ENCODE measurements at places on chromosomes 11 and 22.
A peak's percentile ranks its signal among the peaks of the same experiment; 100 is the strongest.

GRCh38 chr22:31945971-31946680 lies 1.8 kb downstream of the YWHAH start:
- DNase-seq = no peak

GRCh38 chr11:17395554-17395961 lies 7.1 kb upstream of the KCNJ11 start:
- no peak for DNase-seq

DNA sequence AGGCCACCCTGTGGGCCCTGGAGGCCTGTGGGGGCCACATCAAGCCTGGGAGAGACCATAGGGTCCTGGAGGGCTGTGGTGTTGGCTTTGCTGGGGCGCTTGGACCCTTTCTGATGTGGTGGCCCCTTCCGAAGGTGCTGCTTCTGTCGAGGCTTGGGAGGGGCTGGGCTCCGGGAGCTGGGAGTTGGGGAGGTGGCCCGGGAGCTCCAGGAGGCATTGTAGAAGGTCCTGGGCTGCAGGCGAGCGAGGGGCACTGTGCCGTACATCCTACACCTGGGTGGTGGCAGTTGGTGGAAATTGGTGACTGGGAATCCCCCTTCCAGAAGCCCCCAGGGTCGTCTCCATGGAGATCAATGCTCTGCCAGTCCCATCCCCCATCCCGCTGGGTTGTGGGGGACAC lies 2.6 kb downstream of the PLA2G3 start:
- no peak for DNase-seq

- DNase-seq = no peak
These were observed 27.2 kb downstream of the ACAT1 start for GRCh38 chr11:108148556-108148955.

GRCh38 chr11:92636543-92637188 lies 332.8 kb upstream of the MTNR1B start:
- no peak for DNase-seq

- no peak for DNase-seq
These were observed 160.2 kb downstream of the FAT3 start for GRCh38 chr11:92384802-92385201.

GRCh38 chr11:84871116-84871515 lies 756.0 kb downstream of the DLG2 start:
- DNase-seq = no peak

DNA sequence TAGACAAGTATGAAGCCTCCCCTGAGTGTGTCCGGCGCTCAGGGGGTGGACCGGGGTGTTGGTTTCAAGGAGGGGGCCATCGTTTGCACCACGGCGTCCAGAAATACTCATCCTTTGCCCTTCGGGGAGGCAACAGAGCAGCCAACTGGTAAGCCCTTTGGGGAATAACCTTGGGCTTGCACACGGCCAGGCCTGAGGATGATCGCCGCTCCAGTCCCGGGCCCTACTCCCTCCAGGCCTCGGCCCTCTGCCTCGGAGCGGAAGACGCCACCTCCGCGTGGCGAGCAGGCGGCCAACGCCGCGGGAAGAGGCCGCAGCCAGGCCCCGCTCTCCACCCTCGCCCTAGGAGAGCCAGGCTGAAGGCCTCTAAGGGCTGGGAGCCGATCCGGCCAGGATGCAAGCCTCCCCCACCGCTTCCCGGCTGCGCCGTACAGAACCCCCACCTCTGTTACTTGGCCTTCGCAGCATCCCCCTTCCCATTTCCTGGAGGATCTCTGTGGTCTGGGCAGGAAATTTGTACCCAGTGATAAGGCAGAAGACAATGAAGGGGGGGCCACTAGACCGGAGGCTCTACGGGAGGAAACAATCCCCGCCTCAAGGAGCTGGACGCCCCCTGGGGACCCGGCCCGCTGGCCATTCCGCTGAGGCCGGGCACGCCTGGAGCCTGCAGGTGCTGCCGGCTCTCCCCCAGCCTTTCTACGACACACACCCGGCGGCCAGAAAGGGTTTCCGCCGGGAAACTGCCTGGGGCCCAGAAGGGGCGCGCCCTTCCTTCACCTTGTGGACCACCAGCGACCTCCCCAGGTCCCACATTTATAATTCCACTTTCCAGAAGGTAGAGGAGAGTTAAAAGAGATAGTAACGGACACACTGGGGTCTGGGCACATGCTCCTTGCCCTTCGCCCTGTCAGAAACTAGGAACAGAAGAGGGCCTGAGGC lies 2.6 kb downstream of the ESAM start:
- DNase-seq = no peak

GRCh38 chr11:7170431-7170830 lies 81.3 kb upstream of the SYT9 start:
- no peak for DNase-seq

DNA sequence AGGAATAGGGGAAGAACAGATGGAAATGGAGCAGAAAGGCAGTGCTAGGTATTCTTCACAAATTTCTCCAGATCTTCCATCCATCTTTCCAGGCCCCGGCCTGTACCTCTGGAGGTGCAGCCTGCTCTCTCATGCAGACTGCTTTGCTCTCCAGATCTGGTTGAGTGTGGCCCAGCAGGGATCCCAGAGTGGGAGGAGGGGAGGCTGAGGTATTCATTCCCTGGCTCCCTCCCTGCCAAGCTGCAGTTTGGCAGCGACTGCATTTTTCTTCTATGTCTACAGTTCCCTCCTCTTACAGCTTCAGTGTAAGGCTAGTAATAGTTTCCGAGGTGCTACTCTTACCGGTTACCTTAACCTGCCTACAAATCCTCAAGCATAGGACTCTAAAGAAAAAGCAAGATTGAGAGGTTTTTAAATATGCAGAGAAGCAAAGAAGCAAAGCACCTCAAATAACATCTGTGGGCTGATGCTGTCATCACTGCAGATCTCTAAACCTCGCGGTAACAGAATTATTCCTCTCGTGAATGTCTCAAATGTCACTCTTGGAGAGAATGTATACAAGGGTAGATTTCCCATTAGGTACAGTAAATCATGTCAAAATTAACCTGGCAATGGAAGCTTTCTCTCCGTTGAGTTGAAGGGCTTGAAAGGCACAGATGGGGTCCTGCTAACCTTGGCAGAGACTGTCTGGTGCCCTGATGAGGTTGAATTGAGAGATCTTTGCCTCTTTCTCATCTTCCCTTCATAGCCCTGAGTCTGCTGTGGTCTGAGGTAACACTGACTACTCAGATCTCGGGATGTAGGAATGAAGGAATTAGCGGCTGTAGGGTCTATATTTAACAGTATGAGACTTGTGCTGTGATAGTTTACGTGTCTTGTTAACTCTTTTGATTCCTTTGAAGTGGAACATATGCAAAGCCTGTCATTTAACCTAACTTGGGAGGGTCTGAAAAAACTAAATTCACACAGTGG lies 297.9 kb upstream of the C11orf87 start:
- no peak for DNase-seq

- DNase-seq = no peak
These were observed 22.9 kb upstream of the SLC5A1 start for GRCh38 chr22:32020117-32020516.

GRCh38 chr22:25818541-25818940 lies 76.6 kb downstream of the MYO18B start:
- no peak for DNase-seq

- DNase-seq = no peak
These were observed 2.2 kb upstream of the TRIM3 start for GRCh38 chr11:6475936-6476335.

DNA sequence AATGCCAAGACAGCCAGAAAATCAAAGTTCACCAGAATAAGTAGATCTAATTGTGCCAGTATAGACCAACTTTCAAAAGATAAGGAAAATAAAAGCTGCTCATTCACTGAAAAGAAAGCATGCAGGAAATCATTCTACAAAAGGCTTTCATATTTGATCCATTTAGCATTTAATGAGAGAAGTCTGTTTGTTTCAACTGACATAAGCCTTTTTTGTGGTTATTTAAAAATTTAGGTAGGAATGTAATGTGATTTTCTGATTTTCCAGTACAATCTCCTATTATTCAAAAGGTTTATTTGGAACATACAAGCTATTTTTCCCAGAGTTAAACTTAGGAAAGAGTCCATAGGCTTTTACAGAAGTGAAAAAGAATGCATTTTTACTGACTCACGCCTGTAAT lies 92.7 kb downstream of the SBF2 start:
- DNase-seq = no peak

- no peak for DNase-seq
These were observed 115.4 kb upstream of the NAV2 start for GRCh38 chr11:19597206-19597605.

- DNase-seq = no peak
These were observed 122.7 kb downstream of the RBFOX2 start for GRCh38 chr22:35905894-35906293.

GRCh38 chr22:36492109-36492508 lies 10.7 kb upstream of the TXN2 start:
- DNase-seq = no peak

DNA sequence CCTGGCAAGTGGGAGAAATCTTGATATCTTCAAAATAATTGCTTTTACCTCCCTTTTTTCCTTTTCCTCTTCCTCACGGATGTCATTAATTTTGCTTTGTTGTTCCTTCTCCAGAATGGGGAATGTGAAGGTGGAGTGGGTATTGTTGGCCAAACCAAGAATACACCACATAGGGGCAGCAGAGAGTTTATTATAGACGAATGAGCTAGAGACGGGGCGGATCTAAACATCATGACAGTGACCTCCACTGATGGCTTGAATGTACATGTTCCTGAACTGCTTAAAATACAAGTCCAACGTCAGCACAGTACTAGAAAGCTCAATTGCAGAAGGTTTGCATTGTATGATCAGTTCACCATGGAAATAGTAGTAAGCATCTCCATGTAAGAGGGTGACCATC lies 122.3 kb upstream of the SNX19 start:
- DNase-seq = no peak

GRCh38 chr11:111525456-111525855 lies 10.9 kb downstream of the HOATZ start:
- no peak for DNase-seq

DNA sequence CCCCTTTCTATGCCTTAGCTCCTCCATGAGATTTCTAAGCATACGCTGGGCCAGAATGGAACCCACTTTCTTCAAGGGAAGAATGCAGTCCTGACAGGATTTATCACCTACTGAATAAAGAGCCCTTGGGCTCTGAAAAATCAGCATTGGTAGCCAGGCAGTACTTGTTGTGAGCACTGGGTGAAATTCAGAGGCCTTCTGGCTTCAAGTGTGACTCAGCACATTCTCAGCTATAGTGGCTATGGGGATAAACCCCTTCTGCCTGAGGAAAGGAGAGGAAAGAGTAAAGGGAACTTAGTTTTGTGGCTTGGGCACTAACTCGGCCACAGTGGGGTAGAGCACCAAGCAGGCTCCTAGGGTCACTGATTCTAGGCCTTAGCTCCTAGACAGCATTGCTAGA lies 574.8 kb downstream of the JRKL start:
- DNase-seq = no peak

DNA sequence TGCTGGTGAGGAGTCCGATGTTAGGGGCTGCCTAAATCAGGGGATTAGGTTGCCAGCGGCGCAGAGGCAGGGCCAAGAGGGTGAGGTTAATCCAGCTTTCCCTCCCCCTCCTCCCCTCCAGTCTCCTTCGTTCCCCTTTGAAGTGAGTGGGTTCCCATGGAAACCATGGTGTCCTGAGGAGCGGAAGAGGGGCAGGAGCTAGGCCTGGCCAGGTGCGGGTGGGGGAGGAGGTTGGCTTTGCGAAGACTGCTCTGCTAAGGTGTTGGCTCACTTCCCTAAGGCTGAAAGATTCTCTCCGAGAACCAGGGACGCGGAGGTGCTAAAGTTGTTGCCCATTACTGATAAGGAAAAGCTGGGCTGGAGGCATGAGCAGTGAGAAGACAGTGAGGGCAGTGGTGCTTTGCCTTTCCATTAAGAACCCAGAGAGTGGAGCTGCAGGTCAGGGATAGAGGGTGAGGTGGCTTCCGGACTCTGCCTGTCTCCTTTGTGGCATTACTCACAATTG lies 124.6 kb downstream of the FEZ1 start:
- no peak for DNase-seq

DNA sequence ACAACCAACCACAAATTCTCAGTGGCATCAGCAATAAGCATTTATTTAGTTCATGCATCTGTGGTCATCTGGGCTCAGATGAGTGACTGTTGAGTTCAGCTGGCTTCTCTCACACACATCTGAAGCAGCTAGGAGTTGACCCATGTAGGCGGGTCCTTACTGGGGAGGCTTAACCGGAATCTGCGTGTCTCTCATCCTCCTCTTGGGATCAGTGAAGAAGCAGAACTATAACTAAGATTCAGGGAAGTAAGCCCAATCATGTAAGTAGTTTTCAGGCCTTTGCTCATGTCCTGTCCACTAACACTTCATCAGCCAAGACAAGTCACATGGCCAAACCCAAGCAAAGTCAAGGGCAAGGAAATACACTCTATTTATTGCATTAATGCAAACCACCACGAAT lies 236.2 kb downstream of the C11orf87 start:
- DNase-seq = no peak

- DNase-seq = no peak
These were observed 324.4 kb downstream of the BRD1 start for GRCh38 chr22:49503321-49503720.

DNA sequence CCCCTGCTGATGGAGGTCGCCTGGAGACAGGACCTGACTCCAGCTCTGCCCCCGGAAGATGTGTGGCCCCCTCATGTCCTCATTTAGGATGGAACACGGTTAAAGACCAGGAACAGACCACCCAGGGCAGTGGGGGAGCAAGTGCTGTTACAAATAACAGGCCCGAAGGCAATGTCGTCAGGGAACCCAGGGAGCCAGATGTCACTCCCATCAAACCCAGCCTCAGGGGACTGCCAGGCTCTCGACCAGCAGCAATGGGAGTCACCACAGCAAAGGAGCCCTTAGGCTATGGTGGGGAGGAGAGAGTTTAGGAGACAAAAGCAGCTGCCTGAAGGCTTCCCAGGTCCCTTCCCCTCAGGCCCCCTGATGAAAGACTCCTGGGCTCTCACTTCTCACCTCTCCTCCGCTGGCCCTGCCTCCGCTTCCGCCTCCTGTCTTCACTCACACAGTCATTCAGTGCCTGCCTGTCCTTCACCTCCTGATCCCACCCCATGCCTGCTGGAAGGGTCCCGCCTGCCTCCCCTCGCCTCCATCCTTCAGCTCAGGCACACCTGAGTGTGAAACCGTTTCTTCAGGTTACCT lies 4.4 kb downstream of the RPS19BP1 start:
- DNase-seq = no peak

GRCh38 chr11:27367881-27368280 lies 4.9 kb upstream of the CCDC34 start:
- no peak for DNase-seq

DNA sequence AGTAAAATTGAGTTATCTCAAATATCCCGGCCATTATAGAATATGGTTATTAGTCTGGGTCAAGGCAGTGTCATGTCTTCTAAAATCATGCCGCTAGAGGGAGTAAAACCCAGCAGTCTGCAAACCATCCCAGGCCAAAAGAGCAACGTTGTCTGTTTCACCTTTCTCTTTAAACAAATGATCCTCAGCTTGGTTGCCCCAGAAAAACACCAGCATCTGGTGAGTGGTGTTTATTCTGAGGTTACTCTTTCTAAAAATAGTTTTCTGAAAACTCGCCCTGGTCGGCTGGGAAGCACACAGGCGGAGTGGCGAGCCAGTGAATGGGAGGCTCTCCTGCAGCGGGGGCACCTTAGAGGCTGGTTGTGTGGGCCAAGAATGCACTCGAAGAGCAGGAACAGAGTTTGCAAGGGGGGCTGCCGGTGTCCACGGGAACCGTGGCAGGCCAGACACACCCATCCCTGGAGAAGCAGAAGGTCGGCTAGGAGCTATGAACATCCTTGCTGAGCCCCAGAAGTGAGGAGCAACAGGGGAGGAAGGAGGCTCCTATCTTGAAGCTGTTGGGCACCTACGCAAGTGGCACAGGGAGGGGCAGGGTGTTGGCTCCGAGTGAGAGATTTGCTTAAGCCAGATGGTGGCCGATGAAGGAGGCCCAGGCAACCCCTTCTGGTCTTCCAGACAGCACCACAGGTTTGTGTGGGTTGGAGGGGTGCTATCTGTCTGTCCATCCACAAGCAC lies 297.1 kb downstream of the ETS1 start:
- DNase-seq = peak; percentile 88
